Epithelial cell of esophagus (primary cell): ENCODE measurements at places on chromosomes 4 and X.

- DNase-seq, result no peak
Observed at GRCh38 chr4:153780876-153781275, 8.0 kb downstream of the SFRP2 start.

GRCh38 chr4:82851885-82852750 is 38.8 kb downstream of the SEC31A start:
- DNase-seq, result peak; percentile 42

DNA sequence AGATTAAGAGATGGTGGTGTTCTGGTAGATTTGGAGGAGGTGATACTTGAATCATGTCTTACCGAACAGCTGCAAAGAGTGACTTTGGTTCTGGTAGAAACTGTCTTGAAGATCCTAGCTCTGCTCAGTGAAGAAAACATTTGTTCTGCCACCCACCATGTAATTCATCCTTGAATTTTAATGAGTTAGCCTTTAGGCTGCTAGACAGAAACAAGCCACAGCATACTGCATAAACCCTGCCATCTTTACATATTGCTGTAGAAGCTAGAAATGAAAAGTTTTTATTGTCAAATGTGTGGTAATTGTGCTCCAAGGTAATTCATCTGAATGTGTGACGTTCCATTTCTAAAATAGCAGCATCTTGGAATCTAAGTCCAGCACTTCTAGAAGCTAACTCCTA is 161.0 kb upstream of the RAPGEF2 start:
- no peak for DNase-seq

DNA sequence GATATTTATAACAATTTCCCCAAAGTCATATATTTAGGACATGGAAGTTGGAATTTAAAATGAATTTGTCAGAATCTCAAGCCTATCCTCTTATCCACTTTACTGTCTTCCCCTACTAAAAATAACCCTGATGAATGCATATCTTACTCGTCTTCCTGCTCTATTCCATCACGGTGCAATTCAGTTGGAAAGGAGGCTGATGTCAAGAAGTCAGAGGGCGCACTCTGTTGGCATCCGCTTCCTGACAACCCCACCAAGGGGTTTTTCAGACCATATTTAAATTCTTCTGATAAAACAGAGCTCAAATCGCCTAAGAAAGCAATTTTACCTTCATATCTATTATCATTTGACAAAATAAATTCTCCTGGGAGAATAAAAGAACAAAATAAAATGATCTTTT is 233.5 kb downstream of the ARHGAP24 start:
- no peak for DNase-seq

GRCh38 chrX:121479406-121479805 is 432.0 kb downstream of the GLUD2 start:
- DNase-seq, result peak; percentile 3

DNA sequence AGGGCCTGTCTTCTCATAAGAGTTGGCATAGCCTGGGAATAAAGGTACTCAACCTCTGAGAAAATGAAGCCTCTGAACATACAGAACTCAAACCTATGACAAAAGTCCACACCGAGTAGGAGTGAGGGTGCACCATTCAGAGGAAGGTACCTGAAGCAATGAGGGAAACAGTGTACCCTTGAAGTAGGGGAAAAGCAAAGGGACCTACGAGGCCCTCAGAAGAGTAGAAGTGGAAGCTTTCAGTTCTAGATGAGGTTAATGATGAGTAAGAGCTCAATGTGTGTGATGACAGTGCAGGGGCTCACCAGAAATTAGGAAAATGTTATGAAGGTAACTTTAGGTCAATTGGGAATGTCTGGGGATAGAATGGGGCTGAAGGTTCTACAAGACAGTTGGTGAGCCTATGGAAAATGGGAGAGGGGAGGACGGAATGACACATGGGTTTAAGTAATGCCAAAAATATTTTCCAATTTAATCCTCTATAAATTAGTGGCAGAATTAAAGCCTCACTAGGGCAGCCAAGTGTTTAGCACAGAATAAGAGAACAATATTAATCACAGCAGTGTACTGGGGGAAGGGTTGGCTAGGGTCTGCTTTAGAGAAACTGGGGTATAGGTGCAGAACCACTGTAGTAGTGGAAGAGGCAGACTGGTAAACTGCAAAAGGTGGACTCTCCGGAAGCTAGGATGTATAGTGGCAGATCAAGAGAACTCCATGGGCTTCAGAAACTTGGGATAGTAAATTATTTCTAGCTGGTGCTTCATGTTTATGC is 39.8 kb downstream of the RAB33A start:
- DNase-seq, result no peak

DNA sequence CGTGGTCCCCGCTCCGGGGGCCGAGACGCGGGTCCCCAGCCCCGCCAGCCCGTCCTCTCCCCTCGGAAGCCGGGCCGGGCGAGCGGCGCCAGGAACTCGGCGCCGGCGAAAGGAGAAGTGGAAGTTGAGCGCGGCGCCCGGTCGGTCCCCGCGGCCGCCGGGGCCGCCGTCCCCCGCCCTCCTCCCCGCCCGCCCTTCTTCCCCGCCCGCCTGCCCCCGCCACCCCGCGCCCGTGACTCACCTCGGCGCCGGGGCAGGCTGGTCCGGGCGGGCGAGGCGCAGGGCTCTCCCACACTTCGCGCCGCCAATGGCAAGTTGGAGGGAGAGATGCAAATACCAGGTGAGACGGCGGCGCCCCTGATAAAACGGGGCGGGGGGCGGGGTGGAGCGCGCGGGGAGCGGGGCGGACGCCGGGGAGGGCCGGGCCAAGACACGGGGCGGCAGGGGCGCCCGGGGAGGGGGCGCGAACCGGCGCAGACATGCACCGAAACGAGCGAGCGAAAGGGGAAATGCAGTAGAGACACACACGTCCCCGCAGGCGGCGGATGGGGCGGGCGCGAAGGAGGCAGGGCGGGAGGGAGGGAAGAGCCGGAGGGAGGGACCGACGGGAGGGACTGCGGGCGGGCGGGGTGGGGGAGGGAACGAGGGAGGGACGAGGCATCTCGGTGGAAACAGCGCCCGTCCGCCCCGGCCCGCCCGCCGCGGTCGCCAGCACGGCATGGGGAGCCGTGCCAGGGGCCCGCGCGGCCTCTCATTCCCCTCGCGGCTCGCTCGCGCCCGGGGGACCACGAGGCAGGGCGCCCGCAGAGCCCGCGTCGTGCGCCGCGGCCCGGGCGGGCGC is at the start of gene ELF4:
Gene ELF4, minus strand, starts transcription at position 119 of the 841 bp plus-strand sequence. CDS start 29,167 bp downstream, outside the sequence.
- peak; percentile 81 for DNase-seq

GRCh38 chrX:13126775-13127174 is 82.4 kb upstream of the FAM9C start:
- DNase-seq, result no peak

DNA sequence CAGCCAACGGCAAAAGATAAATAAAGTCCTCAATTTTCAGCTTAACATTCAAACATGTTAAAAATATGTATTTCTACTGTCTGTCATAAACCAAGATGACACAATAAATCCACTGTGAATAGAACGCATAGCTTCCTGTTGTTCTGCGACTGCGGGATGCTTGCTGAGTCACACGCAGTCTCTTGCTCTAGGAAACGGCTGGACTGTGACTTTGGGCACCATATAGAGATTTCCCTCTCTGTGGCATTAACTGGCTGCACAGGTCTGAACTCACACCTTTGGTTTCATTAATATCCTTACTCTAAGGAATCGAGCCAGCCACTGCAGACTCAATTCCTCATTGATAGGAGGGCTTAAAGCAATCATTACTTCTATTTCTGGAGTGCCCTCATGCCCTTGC is 8.4 kb downstream of the BEND4 start:
- no peak for DNase-seq

DNA sequence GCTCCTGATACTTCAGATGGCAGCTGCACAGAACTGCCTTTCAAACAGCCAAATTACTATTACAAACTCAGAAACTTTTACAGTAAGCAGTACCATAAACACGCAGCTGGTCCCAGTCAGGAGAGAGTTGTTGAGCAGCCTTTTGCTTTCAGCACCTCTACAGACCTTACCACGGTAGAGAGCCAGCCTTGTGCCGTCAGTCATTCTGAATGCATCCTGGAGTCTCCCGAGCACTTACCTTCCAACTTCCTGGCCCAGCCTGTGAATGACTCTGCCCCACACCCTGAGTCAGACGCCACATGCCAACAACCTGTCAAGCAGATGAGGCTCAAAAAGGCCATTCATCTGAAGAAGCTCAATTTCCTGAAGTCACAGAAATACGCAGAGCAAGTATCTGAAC is 12.4 kb downstream of the ZBTB49 start:
- peak; percentile 63 for DNase-seq

GRCh38 chrX:75228854-75229253 is 45.0 kb upstream of the UPRT start:
- no peak for DNase-seq

GRCh38 chr4:186272699-186273391 is 6.9 kb downstream of the F11 start:
- DNase-seq, result no peak

- DNase-seq, result peak; percentile 83
Observed at GRCh38 chr4:7890635-7891393, 48.8 kb downstream of the AFAP1 start.

DNA sequence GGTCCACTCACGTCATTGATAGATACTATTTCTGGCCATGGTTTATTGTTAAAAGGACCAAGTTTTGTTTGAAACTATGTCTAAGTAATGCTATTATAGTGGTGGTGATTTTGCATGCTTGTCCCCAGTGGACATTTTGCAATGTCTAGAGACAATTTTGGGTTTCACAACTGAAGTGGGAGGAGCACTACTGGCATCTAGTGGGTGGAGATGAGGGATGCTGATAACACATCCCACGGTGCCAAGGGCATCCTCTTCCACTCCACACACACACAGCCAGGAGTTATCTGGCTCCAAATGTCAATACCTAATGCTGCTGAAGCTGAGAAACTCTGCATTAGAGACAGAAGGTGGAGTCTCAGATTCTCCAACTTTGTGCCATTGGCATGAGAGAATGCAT is 131.2 kb downstream of the FRMPD4 start:
- peak; percentile 3 for DNase-seq

DNA sequence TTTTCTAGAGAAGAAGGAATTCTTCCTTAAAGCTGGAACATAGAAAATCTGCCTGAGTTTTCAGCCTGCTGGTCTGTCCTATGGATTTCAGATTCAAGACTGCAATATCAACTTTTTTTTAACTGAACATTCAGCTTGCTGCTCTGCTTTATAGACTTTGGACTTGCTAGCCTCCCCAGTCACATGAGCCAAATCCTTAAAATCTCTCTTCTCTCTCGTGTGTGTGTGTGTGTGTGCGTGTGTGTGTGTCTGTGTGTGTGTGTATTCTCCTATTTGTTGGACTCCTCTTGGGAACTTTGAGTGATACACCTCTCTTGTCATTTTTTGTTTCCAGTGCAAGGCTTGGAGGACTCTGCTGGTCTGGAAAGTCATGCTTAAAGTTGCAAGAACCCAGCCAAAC is 6.8 kb upstream of the TBC1D19 start:
- no peak for DNase-seq

- no peak for DNase-seq
Observed at GRCh38 chrX:34631479-34632220, 25.4 kb downstream of the TMEM47 start.

- DNase-seq, result peak; percentile 48
Observed at GRCh38 chrX:19127649-19128168, 5.4 kb upstream of the ADGRG2 start.

DNA sequence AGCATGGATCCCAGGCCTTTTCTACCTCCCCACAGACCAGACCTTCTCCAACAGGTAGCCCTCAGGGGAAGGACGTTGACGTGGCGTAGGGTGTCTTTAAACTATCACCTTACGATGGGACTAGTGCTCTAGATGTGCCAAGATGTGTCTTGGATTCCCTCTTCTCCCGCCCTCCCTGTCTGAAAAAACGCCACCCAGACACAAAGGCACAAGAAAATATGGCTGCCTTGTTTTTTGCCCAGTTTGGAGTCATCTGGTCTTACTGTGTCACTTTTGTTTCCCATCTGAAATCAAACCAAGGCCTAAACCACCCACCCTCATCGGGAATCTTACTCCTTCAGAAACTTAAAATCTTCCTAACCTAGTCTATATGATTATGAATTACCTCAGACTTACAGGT is 235.4 kb downstream of the OR13H1 start:
- no peak for DNase-seq

- peak; percentile 98 for DNase-seq
Observed at GRCh38 chrX:386768-387575, at the start of gene PPP2R3B. TSS of gene PPP2R3B (minus strand) at chrX:386907. CDS start at chrX:386691, 216 bp downstream.

DNA sequence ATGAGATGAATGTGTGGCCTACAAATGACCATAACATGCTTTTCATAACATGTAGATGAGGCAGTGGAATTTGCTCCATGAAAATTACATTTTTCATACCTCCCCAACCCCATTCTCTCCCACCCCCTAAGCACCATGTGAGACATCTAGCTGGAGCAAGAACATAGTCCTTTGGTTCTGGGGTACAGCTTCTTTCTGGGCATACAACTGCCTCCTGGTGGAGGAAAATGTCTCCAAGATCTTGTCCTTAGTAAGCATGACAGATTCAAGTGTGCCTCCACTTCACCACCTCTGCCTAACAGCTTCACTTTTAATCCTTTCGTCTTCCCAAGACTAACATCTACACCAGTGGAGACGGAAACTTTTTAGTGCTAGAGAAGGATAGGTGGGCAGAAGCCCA is 8.0 kb downstream of the EXOC1L start:
- DNase-seq, result no peak

DNA sequence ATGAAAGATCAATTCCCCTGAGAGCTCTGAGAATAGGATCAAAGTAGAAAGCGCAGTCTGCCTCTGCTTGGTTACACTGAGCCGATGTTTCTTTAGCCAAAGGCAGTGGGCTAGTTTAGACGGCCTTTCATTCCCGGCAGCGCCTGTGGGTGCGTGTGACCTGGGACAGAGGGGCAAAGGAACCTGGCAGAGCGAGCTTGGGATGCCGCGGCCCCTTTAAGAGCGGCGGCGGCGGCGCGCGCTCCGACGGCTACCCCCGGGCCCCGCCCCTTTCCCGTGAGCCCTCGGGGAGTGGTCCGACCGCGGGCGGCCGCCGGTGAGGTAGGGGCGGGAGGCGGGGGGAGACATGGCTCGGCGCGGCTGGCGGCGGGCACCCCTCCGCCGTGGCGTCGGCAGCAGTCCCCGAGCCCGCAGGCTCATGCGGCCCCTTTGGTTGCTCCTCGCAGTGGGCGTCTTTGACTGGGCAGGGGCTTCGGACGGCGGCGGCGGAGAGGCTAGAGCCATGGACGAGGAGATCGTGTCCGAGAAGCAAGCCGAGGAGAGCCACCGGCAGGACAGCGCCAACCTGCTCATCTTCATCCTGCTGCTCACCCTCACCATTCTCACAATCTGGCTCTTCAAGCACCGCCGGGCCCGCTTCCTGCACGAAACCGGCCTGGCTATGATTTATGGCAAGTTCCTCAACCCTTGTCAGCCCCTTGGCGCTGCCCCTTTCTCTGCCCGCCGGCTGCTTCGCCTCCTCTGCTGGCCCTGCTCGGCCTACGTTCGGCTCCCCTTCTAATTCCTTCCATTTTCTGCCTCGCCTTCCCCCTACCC is at the start of gene SLC9A6:
Gene SLC9A6, plus strand, starts transcription at position 279 of the 816 bp plus-strand sequence. Its CDS starts 224 bp downstream, at position 503.
- peak; percentile 62 for DNase-seq

- DNase-seq, result peak; percentile 36
Observed at GRCh38 chr4:114109776-114110175, 130.3 kb upstream of the ARSJ start.

- no peak for DNase-seq
Observed at GRCh38 chrX:130861462-130861861, 41.5 kb downstream of the ENOX2 start.

DNA sequence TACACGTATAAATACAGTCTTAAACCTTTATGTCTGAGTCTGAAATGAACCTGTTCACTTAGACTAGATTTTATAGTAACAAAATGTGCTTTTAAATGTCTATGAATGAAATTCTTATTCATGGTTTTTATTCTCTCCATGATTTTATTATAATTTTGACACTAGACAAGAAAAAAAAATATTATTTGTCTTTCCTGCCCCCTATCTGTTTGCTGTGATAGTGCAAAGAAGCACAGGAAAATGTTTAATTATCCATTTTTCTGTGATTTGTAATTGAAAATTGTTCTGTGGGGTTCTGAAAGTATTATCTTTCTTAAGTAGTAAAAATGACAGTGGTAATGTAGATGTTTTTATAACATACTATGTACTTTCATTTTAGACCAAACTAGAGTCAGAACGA is 52.0 kb downstream of the INTS6L start:
- DNase-seq, result no peak
